ENCODE measurements at places on chromosomes 7 and 10.

- no peak for DNase-seq
These were observed 171.9 kb downstream of the ARID5B start for GRCh38 chr10:62073429-62073828.

GRCh38 chr7:1274121-1274875 is 41.6 kb downstream of the UNCX start:
- no peak for DNase-seq

- DNase-seq = no peak
These were observed 56.2 kb downstream of the TACC2 start for GRCh38 chr10:122045212-122045611.

- no peak for DNase-seq
These were observed 64.0 kb downstream of the CTBP2 start for GRCh38 chr10:125096371-125096770.

DNA sequence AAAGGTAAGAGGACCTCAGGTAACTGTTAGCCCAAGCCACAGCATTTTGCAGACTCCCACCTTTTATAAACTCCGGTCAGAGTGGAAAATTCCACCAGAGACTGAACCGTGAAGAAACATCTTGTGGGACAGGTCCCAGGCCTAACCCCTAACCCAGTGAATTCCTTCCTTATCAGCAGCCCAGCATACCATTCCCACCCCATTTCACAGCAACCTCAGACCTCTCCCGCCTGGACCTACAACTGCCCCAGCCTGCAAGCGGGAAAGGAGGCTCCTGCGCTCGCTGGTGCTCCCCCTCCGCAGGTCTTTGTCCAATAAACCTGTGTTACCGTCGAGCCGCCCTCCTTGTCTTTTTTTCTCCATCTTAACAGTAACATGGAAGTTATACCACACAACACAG is 736.6 kb downstream of the MAGI2 start:
- DNase-seq = no peak

DNA sequence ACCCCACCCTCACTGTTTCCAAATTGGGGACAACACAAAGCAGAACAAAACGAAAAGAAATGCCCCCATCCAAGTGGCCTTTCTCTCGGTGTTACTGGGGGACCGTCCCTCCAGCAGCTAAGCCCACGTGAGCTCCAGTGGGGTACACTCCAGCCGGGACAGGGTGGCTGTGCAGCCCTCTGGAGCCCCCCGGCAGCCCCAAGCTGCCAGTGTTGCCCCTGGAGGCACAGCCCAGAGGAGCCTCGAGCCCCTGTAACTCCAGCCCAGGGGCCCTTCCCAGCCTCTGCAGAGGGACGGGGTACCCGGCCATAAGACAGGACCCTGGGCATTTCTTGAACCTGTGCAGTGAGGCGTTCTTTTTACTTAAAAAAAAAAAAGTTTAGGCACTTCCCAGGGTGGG is 124.5 kb upstream of the KCTD7 start:
- DNase-seq = no peak

DNA sequence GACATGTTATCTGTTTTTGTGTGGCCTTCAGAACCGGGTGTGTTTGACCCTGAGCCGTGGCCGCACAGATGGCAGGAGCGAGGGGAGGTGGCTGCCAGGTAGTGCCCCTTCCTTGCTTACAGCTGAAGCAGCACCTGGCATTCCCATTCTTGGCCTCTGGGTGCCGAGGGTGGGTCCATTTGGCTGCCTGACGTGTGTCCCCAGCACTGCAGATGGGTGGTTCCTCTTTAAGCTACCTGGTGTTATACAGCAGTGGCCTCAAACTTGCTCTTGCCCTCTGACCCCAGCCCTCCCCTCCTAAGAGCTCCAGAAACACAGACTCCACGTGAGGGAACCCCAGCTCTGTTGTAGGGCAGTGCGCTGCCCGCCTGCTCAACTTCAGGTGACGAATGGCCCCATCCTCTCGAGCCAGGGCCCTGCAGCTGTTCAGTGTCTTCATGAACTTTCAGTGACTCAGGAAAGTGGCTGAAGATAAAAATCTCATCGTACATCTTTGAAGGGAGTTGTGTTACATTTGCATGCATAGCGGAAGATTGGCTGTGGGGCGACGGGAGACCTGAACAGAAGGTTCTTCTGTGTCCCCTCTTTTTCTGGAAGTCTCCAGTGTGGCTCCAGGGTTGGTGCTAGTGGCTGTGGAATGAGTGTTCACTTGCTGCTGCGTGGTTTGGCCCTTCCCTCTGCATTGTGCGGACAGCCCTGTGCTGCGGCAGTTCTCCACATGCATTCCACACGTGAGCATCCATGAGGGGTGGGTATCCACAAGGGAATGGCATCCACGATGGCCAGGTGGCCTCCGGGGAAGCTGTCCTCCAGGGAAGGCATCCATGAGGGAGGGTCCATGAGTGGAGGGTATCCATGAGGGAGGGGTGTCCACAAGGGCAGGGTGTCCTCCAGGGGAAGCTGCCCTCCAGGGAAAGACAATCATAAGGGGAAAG is 91.6 kb downstream of the INPP5A start:
- no peak for DNase-seq

DNA sequence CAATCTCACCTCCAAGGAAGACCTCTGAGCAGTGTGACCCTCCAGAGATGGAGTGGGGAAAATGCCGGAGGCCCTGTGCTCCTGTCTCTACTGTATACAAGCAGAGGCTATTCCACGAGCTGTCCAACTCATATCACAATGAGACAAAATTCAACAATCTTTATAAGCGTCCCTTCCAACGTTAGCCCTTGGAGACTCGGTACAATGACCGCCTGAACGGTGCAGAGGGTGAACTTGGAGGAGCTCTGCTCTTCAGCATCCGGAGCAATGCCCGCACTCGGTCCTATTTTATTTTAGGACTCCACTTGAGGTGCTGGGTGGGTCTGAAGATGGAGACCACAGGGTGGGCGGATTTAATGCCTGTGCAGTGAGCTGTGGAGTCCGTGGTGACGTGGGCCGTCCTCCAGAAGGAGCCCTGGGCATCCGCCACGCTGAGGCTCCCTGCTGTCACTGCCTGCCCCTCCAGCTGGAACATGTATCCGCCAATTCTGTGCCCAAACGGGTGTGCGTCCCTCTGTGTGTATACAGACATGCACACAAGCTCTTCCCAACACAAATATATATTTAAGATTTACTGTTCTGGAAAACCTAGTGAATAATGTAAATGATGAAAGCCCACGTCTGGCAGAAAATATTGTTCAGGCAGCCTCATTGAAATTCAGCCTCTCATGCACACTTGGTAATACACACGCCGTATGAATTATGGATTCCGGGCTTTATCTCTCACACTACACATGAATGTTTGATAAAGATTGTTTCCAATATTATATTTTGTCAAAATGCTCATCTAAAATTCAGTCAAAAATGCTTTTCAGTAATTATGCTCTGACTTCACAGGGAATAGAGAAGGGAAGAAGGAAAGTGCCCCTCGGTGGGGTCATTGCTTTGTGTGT is 239.9 kb upstream of the ZMIZ1 start:
- no peak for DNase-seq

GRCh38 chr10:93766918-93767317 is 9.2 kb downstream of the LGI1 start:
- DNase-seq = no peak
